Ureter (tissue), 1 donor: ENCODE measurements at places on chromosomes 6 and 20.

DNA sequence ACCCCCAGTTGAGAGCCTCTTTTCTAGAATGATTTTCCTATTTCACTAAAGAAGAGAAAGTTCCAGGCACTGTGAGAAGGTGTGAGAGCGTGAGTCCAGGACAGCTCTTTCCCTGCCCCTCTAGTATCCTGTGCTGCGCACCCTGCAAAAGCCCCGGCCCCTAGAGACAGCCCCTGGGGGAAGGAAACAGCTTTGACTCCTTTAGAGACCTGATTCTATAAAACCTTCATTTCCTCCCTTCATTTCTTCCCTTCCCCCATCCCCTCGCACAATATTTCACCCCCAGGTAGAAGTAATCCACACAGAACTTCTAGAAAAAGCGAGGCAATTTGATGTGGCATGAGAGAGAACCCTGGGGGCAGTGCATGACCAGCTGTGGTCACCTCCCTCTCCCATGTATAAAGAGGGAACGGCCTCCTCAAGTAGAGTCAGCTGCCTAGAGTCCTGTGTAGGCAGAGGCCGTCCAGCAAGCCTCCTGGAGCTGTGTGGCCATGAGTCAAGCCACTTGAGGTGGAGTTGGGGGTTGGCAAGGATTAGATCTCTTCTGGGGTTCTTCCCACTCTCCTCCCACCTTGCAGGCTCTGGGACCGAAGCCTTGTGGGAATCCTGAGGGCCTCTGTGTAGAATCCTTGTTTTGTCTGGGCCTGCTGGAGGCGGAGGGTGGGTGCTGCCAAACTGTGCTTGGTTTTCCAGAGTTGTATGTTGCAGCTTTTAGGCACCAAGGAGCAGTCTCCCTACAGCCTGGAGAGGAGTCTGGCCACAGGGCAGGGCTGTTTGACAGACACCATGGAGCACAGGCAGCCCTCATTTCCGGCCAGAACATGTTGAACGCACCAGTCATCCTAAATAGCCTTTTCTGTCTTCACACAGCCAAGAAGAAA is 41.7 kb downstream of the CHMP4B start:
- no peak for DNase-seq

GRCh38 chr6:17410281-17410680 is 16.9 kb downstream of the CAP2 start:
- no peak for DNase-seq

GRCh38 chr20:48105526-48105925 is 320.2 kb upstream of the SULF2 start:
- no peak for DNase-seq

DNA sequence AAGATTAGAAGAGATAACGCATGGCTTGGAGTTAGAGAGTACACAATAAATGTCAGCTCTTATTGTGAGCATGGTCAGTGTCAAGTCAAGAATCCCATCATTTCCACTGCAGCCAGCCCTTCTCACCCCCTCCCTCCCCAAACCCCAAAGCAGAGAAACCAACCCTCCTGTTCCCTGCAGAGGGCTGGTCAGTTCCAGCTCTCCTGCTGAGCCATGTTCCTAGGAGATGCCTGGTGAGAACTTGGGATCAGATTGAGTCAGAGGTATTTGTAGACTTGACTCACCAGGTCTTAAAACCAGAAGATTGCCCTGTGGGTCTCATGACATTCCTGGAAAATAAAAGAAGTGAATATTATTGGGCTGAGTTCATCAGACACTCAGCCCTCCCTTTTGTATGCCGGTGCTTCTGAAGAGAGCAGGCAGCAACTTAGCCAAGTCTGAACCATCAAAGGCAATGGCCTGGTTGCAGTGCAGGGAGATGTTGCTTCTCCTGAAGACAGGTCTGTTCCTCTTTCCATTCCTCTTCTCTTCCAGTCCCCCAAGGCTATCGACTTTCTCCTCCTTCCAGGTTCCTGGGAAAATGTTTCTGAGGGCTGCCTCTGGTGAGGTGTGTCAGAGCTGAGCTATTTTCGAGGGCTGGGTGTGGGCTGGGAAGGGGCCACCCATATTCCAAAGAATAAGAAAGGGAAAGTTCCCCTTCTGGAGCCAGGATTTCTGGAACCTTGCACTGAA is 278.2 kb upstream of the SUPT3H start:
- DNase-seq = no peak

- no peak for DNase-seq
These were observed 53.5 kb downstream of the RAB44 start for GRCh38 chr6:36751091-36751490.

GRCh38 chr6:26033085-26033940 is 53.9 kb upstream of the HFE start:
- peak; percentile 62 for DNase-seq

DNA sequence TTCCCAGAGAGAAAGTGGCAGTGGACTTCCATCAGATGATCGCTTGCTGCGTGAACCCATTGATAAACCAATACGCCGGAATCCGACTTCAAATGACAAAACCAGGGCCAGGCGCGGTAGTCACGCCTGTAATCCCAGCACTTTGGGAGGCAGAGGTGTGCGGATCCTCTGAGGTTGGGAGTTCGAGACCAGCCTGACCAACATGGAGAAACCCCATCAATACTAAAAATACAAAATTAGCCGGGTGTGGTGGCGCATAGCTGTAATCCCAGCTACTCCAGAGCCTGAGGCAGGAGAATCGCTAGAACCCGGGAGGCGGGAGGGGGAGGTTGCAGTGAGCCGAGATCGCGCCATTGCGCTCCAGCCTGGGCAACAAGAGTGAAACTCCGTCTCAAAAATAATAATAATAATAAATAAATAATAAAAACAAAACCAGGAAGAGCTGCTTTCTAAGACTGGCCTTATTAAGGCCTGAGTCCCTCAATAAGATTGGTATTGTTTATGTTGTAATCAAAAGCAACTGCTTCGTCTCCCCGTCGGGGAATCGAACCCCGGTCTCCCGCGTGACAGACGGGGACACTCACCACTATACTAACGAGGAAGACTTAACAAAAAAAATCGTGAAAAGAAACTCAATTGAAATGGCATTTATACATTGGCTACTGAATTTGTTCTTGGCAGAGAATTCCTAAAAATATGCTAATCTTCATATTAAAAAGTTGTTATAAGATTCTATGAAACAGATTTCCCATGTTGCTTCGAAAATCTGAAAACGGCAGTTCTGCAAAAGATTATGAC is 110.2 kb upstream of the ZNF184 start:
- no peak for DNase-seq

DNA sequence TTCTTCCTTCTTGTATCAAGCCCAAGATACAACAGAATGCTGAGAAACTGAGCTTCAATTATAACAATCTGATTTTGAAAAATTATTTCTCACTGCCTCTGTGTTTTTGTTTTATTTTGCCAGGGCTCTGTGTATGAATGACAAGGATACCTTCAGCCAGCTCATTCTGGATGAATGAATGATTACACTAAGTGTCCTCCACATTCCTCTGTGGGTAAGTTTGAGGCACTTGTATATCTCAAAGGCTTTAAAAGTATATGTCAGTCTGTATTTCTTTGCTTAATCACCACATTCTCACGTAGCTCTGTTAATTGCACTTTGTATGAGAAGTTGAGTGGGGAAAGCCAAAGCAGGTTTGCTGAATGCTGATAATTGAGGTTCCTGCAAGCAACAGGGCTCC is 95.1 kb downstream of the TIAM2 start:
- DNase-seq = no peak

DNA sequence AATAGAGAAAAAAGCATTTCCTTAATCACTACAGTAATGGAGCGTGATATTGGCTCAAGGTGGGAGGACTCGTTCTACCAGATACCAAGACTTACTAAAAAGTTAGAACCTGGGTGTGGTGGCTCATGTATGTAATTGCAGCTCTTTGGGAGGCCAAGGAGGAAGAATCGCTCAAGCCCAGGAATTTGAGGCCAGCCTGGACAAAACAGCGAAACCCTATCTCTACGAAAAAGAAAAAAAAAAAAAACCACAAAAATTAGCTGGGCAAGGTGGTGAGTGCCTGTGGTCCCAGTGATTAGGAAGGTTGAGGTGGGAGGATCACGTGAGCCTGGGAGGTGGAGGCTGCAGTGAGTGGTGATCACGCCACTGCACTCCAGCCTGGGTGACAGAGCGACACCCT is 24.0 kb upstream of the ATRN start:
- peak; percentile 53 for DNase-seq

DNA sequence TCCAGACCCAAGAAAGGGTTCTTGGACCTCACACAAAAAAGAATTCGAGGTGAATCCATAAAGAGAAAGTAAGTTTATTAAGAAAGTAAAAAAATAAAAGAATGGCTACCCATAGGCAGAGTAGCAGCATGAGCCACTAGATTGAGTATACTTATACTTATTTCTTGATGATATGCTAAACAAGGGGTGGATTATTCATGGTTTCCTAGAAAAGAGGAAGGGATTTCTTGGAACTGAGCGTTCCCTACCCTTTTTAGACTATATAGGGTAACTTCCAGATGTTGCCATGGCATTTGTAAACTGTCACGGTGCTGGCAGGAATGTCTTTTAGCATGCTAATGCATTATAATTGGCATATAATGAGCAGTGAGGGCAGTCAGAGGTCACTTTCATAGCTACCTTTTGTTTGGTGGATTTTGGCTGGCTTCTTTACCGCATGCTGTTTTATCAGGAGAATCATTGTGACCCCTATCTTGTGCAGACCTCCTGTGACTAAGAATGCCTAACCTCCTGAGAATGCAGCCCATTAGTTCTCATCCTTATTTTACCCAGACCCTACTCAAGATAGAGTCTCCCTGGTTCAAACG is 44.3 kb downstream of the TENT5A start:
- no peak for DNase-seq

- DNase-seq = no peak
These were observed 248.1 kb downstream of the CD109 start for GRCh38 chr6:73943930-73944652.

DNA sequence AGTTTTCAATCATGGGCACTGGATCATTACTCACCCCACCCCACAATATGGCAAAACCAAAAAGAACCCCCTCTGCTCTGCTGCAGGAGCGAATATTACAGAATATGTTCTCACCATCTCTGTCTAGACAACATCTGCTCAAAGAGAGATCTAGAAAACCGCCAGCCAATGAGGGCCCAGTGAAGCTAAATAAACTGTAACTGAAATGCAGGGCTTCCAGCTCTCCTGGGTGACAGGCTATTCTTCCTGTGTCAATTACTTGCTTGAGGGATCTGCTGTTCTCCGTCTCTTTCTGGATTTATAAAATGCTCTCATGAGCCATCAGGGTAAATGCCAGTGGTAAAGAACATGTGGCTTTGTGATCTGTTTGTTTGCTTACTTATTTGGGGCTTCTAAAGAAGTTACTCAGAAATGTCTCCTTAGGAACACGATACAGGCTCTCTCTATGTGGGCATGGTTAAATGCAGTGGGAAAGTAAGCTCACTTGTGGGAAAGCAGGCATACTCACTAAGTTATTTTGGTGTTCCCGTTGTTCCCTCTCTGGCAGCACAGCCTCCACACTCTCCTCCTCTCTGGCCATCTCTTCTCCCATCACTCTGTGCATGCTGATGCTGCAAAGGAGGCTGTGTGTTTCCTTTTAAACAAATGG is 44.8 kb downstream of the TTI1 start:
- no peak for DNase-seq

DNA sequence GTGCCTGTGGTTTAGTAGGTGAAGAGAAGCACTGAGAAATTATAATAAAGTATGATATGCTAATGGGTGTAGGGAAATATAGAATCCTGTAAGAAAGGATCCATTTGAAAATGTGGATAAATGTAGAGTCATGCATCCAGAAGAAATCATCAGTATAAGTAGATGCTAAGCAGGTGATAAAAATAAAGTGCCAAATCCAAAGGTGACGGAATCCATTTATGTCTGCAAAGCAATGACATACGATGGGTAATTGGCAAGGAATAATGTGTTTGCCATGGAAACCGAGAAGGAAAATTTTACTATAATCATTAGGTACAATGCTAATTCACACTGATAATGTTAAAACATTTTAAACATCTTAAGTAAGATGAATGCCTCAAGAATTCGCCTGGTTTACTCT is 163.0 kb downstream of the OPN5 start:
- DNase-seq = no peak

DNA sequence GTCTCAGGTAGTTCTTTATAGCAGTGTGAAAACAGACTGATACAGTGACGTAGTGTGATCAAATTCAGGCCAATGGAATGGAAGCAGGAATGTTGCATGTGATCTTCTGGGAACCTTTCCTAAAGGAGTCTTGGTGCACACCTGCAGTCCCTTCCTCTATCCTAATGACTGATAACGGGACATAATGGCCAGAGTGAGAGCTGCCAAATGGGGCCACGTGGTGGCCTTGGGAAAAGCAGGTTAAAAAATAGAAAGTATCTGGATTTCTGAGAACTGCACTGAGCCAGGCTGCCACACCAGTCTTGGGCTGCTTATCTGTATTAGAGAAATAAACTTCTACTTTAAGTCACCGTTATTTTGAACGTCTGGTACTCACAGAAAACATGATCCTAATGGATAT is 51.9 kb downstream of the MEP1A start:
- no peak for DNase-seq

- DNase-seq = no peak
These were observed 150.7 kb upstream of the MLN start for GRCh38 chr6:33954453-33954852.

DNA sequence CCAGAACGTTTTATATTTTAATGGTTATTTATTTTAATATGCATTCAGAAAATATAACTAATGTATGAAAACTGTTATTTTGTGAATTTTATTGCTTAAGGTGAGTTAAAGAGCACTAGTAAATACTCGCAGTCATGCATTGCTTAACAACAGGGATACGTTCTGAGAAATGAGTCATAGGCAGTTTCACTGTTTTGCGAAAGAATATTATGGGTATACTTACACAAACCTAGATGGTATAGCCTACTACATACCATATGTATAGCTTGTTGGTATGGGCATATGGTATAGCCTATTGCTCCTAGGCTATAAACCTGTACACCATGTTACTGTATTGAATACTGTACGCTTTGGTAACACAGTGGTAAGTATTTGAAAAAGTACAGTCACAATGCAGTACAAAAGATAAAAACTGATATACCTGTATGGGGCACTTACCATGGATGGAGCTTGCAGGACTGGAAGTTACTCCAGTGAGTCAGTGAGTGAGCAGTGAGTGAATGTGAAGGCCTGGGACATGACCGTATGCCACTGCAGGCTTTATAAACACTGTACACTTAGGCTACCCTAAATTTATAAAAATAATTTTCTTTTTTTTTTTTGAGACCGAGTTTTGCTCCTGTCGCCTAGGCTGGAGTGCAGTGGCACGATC is 38.5 kb downstream of the ARFGEF2 start:
- DNase-seq = no peak

DNA sequence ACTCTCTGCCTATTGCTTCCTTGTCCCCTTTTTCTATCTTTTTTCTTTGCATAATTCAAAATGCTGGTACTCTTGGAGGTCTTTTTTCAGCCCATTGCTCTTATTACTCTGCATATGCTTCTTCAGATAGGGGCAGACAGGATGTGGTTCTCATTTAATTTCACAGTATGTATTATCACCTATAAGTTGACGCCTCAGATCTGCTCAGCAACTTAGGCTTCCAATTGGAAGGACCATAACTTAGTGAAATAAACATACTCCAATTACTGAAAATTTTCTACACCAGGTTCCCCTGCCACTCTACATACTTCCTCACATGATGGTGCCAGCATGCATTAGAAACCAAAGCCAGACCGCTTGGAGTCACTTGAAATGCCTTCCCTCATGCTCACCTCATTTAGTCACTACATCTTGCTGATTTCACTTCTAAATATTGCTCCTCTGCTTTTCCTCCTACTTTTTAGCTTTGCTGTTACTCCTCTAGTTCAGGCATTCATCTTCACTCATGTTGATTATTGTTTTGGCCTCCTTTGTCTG is 34.5 kb upstream of the AHI1 start:
- DNase-seq = no peak
